ENCODE measurements at places on chromosomes 1 and 21. TPM values are rescaled to one million over a fixed set of nuclear protein-coding genes. Genes with fewer than 3 reads are reported as not detected.
A peak's percentile ranks its signal among the peaks of the same experiment; 100 is the strongest.

Gene SERTAD4
- 11.4 TPM for total RNA-seq

Gene CENPF
- total RNA-seq = 0.37 TPM

Gene HSF2BP
- total RNA-seq = 0.42 TPM

DNA sequence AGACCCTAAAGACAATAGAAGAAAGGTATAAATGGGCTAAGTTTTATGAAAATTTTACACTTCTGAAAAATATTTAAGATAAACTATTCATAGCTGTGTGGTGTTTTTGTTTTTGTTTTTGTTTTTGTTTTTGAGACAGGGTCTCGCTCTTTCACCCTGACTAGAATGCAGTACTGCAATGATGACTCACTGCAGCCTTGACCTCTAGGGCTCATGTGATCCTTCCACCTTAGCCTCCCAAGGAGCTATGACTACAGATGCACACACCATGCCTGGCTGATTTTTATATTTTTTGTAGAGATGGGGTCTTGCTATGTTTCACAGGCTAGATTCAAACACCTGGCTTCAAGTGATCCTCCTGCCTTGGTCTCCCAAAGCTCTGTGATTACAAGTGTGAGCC is 66.6 kb downstream of the PUM1 start:
- no peak for DNase-seq

- DNase-seq = no peak
Measured at GRCh38 chr21:14900611-14901010, 164.2 kb downstream of the NRIP1 start.

DNA sequence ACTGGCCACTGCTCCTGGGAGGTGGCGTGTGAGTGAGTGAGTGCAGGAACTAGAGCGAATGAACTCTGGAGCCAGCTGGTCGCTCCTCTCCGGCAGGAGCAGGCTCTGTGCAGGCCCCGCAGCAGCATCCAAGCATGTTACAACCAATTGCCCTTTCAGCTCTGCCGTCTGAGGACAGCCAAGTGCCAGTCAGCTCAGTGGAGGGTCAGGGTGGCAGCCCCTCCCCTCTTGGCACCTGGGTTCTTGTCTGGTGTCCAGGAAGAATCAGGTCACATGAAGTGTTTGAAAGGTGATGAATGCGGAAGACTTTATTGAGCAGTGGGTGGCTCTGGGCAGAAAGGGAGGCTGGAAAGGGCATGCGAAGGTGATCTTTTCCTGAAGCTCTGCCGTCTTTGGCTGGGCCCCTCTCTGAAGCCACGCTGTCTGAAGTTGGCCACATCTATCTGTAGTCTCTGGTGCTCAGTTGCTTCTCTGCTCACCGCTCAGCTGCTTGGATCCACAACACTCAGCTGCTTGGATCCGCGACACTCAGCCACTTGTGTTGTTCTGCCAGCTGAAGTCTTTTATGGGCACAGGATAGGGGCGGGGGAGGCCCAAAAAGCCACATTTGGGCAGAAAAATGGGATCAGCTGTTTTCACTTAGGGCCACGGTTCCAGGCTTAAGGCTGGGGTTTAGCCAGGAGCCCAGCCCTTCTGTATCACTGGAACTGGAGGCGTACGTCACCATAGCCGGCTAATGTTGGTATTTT is 139.8 kb downstream of the ADSS2 start:
- DNase-seq = no peak

- no peak for DNase-seq
Measured at GRCh38 chr1:23149114-23149513, 19.5 kb downstream of the LUZP1 start.

GRCh38 chr1:155038602-155039307 is 5.1 kb downstream of the DCST1 start:
- no peak for DNase-seq

- no peak for DNase-seq
Measured at GRCh38 chr1:110282395-110282794, 56.8 kb upstream of the RBM15 start.

- DNase-seq = no peak
Measured at GRCh38 chr1:106677181-106677580, 379.3 kb upstream of the PRMT6 start.

DNA sequence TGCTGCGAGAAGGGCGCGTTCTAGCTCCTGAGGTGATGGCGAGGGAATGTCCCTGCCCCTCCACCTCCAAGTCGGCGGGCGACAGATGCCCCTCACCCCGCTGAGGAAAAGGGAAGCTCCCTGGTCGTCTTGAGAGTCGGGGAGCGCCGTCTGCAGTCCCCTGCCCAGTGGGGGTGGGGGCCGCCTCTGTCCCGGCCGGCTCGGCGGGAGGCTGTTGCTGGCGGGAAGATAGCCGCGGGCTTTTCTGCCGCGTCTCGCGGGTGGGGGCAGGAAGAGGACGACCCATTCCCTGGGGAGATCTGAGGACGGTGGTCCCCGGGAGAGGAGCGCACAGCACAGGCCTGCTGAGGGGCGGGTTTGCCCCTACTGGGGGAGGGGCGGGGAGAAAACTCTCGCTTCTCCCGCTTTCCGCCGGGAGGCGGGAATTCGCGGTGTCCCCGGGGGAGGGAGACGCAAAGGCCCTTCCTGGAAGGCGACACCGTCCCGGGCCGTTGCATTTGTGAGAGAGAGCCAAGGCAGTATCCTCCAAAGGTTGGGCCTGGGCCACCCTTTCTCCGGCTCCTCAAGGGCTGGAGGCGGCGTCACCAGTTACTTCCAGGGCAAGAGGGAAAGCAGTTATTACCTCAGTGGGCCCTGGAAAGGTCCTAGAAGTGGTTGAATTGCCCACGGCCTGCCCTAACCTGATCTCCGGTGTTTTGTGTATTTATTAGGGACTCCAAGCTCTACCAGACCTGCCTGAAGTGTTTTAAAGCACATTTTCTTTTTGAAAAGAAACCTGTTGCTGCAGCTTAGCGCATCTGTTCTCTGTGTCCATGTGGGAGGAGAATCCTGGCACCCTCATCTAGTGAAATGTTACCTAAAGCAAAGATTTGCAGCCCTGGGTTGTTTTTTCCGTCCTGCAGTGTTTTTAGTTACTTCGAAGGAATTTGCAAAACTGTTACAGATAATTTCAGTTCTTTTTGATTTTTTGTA is 648 bp downstream of the S100PBP start:
- peak; percentile 89 for DNase-seq

DNA sequence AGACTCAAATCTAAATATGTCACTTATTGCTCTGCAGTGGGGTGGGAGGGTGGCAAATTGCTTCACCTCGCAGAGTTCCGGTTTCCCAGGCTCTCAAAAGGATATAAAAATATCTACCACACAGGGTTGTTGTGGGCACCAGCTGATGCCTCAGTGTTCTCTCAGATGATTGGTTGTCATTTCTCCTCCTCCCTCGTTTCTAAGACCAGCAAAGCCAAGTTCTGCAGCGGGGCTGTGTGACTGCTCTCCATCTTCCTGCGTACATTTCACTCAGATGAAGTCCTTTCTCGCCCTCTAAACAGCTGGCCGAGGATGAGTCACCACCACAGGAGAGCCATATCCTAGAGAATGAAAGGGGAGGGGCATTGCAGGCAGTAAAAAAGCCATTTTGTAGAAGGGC is 35.0 kb upstream of the VWA5B1 start:
- DNase-seq = no peak
